ENCODE measurements at places on chromosomes 6 and 20.

GRCh38 chr6:8192067-8192466 is 89.7 kb upstream of the EEF1E1 start:
- DNase-seq: no peak

- no peak for DNase-seq
Measured at GRCh38 chr6:85245004-85245403, 204.9 kb upstream of the NT5E start.

DNA sequence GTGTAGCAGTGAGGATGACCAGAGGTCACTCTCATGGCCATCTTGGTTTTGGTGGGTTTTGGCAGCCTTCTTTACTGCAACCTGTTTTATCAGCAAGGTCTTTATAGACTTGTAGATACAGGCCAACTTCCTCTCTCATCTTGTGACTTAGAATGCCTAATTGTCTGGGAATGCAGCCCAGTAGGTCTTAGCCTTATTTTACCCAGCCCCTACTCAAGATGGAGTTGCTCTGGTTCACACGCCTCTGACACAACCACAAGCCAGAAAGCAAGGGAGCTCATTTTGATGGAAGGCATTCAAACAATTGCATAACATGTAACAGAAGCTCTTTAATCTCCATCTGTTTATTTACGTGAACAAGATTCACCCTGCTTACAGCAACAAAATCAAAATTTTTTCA is 492.0 kb upstream of the SULF2 start:
- DNase-seq: no peak

DNA sequence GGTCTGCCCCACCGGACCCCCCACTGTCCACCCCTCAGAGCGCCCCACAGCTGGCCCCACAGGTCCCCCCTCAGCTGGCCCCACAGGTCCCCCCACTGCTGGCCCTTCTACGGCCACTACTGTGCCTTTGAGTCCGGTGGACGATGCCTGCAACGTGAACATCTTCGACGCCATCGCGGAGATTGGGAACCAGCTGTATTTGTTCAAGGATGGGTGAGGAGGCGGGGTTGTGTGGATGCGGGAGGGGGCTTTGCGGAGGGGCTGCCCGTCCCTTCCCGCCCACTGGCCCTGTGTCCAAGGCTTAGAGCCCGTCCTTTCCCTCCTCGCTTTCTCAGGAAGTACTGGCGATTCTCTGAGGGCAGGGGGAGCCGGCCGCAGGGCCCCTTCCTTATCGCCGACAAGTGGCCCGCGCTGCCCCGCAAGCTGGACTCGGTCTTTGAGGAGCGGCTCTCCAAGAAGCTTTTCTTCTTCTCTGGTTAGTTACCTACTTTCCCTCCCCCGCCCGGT is 4.7 kb downstream of the MMP9 start:
- DNase-seq: no peak

DNA sequence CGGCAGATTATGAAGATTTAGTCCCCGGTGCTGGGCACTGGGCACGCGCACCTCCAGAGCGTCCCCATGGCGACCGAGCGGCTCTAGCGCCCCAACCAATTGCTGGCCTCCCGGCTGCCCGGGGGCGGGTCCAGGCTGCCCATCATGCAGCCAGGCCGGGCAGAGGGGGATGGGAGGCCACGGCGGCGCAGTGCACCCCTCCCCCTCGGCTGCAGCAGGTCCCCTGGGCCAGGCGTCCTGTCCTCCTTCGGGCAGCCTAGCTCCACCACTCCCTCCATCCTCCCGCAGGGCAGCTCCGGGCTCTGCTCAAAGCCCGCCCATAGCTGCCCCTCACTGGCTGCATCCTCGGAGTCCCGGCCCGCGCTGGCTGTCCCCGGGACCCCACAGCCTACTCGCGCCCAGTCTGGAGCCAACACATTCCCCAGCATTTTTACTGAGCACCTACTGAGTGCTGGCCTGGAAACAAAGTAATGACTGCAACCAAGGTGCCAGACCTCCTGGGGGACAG is 99.4 kb downstream of the ASXL1 start:
- DNase-seq: peak; percentile 90

DNA sequence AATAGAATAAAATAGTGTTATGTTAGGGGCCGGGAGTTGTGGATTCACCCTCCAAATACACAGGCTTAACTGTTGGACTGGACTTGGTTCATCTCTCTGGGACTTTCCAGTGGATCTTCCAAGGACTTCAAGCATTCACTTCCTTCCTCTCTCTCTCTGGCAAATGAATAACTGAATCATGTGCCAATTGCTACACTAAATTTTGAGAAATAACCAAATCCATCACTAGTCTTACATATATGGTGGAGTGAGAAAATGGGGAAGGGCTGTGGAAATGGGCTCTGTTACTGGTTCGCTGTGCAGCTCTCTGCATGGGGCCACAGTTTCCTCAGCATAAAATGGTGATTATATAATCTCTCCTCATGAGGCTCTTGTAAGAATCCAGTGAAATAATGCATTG is 6.8 kb upstream of the KIAA1755 start:
- no peak for DNase-seq

DNA sequence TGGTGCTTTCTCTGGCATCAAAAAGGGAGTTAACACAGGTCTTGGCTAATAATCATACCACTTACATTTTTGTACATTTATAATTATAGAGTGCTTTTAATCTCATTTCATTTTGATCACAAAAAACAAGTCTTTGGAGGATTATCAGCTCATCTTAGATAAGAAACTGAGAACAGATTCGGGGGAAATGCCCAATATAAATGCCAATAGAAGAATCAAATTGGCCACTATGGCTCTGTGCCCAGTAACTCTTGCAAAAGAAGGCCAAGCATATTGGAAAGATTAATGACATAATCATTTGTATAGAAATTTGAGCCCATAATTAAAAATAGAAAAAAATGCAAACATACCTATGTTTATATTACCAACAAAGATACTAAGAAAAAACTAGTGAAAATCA is 42.5 kb downstream of the IPCEF1 start:
- no peak for DNase-seq

GRCh38 chr6:56101141-56101553 is 146.2 kb downstream of the COL21A1 start:
- DNase-seq: no peak

GRCh38 chr20:11394145-11394833 is 523.4 kb upstream of the BTBD3 start:
- no peak for DNase-seq

GRCh38 chr20:63933646-63934045 is 22.6 kb downstream of the UCKL1 start:
- DNase-seq: no peak

GRCh38 chr6:22062807-22063408 is 233.9 kb downstream of the PRL start:
- DNase-seq: no peak

DNA sequence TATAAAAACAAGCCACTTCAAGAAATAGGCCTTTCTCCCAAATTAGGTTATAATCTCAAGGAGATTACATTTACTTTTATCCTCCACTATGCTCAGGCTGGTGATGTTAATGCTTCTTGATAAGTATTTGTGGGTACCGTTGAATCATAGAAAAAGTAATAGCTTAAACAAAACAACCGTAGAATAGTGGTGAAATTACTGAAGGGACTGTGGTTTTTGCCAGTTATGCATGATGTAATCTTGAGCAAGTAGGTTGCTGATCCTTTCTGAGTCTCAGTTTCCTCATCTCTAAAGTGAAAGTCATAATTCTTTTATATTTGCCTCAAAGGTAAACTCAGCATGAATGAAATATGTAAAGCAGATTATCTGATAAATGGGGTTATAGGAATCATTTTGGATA is 187.3 kb upstream of the JAG1 start:
- no peak for DNase-seq

DNA sequence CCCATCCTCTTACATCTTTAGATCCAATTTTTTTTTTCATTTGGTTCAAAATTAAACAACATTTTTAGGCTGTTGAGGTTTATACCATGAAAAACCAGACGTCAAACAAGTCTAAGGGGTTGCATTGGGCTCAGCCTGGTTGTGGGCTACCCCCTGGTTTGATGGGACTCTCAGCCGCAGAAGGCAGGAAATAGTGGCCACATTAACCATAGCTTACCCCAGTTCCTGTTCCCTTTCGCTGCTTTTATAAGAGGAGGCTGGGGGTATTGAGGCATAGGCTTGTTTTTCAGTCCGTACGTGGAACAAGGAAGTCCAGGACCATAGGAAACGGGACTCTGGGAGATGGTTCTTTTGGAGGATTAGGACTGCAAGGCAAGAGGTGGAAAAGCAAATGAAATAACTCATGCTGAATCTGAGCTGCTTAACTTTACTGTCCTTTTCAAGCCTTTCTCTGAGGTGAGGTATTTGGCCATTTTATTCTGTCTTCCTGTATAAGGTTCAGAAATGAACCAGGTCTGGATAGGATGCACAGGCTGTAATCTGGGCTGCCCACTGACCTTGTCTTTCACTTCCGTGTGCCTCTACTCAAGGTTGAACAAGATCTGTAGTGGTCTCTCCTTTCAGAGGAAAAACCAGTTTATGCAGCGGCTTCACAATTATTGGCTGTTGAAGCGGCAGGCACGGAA is 7.7 kb downstream of the BRPF3 start:
- no peak for DNase-seq

GRCh38 chr20:42138729-42139128 is 520.6 kb upstream of the CHD6 start:
- no peak for DNase-seq

GRCh38 chr20:36097337-36098151 is 57.0 kb upstream of the EPB41L1 start:
- DNase-seq: peak; percentile 64

DNA sequence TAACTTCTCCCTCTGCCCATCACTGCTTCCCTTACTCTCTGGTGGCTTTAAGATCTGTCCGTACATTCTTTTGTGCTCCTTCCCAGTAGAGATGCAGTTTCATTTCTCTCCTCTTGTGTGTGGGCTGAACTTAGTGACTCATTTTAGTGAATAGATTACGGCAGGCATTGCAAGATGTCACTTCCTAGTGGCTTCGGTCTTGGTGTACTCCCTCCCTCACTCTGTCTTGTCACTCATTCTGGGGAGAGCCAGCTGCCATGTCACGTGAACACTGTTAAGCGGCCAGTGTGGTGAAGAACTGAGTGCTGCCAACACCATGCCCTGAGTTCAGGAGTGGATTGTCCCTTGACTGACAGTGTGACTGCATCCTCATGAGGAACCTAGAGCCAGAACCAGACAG is 115.9 kb downstream of the OTOR start:
- DNase-seq: no peak

DNA sequence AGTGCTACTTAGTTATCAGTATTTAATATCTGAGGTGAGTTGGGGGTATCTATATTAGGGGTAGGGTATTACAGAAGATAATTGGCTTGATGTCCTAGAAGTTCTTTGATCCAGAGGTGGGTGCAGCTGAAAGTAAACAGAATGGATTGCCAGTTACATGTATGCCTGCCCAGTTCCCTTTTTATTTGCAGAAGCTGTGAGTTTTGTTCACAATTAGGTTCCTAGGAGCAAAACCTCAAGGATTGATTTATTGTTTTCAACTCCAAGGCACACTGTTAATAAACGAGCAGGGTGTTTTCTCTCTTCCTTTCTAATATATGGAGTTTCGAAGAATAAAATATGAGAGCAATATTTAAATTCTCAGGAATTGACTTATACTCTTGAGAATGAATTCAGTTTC is 129.0 kb downstream of the SULF2 start:
- DNase-seq: no peak

GRCh38 chr6:152136449-152136825 is 329.0 kb downstream of the ESR1 start:
- no peak for DNase-seq

- no peak for DNase-seq
Measured at GRCh38 chr20:32672394-32672981, 1.3 kb downstream of the C20orf203 start.

DNA sequence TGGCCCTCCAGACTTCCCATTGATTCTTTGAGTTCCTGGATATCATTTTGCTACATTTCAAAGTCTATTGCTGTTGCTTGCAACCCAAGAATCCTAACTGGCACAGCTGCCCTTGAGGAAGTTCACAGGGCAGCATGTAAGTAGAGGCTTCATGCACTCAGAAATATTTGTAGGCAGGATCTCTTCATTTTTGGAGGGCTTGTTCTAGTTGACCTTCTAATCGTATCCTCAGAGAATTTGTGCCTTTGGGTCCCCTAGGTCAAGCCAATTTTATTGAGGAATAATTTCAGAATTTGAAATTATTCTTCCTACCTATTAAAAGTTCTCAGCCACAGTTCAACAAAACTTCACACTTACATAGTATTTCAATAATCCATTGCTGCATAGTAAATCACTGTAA is 5.6 kb upstream of the NCOA3 start:
- DNase-seq: no peak
